ENCODE measurements at places on chromosomes 3 and 15. TPM values are rescaled to one million over a fixed set of nuclear protein-coding genes. Genes with fewer than 3 reads are reported as not detected.

Gene VGLL3
- 0.03 TPM for total RNA-seq

Gene ACY1
- total RNA-seq, result 39.5 TPM

Gene ADAMTS17
- total RNA-seq, result 1.1 TPM

Gene BTD
- 15.2 TPM for total RNA-seq

Gene BNC1
- total RNA-seq, result not detected

Gene INKA1
- total RNA-seq, result 0.32 TPM

GRCh38 chr3:124322966-124323365 lies 331.0 kb upstream of the ROPN1 start:
- no peak for ATAC-seq

DNA sequence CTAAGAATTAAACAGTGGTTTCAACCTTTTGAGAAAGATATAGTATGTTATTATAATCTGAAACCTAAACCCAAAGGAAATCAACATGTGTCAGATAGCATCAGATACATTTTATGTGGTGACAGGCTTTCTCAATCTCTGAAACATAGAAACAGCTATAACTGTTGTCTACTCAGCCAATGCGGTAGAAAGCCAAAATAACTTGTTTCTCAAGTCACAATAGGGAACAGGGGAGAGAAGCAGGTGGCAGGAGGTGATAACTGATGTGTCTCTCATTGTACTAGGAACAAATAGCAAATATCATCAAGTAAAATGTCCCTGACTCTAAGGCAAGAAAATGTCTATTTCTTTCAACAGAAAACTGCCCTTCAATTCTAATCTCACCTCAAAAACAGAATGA lies 38.6 kb downstream of the DENND6A start:
- no peak for ATAC-seq

DNA sequence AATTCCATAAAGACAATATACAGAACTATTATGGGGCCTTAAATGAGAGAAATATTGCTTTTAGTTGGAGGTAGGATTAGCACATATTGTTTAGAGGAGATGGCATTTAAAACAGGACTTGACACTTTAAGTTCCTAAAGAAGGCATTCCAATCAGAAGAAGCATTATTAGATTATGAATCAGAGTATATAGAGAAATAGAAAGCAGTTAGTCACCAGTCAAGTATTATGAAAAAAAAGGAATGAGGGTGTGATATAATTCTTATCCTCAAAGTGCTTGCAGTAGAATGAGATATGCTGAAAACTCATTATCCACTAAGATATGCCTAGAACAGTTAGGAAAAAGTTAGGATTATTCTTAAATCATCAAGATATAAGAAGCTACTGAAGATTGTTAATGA lies 456.2 kb downstream of the ZNF385D start:
- no peak for ATAC-seq

- ATAC-seq, result peak; percentile 61
Observed at GRCh38 chr15:62067448-62068044, 769 bp downstream of the C2CD4A start.

- ATAC-seq, result peak; percentile 70
Observed at GRCh38 chr15:82128401-82129148, 82.8 kb upstream of the MEX3B start.
